ENCODE measurements at places on chromosomes 12 and 14.

DNA sequence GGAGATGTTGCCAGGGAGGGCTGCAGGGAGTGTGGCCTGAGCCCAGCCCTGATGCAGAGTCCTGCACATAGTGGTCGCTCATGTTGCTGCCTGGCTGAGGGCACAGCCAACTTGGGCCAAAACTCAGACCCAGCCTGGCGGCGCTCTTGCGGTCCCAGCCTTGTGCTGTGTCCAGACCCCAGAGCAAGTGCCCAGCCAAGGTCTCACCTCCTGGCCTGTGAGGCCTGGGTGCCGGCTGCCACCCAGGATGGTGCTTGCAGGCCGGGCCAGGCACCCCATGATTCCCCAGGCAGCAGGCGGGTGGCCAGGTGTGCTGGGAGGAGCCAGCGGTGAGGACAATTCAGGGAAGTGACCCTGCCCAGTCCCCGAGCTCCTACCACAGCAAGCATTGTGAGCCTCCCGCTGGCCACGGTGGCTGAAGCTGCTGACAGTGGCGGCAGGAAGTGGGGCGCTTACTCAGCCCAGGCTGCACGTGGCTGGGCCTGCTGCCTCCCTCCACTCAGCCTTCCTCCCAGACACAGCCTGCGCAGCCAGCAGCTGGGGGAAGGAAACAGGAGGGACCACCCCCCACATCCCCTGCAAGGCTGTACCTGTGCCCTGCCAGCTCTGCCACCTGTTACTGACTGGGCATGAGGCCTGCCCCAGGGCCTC lies 17.7 kb upstream of the PGF start:
- no peak for DNase-seq

DNA sequence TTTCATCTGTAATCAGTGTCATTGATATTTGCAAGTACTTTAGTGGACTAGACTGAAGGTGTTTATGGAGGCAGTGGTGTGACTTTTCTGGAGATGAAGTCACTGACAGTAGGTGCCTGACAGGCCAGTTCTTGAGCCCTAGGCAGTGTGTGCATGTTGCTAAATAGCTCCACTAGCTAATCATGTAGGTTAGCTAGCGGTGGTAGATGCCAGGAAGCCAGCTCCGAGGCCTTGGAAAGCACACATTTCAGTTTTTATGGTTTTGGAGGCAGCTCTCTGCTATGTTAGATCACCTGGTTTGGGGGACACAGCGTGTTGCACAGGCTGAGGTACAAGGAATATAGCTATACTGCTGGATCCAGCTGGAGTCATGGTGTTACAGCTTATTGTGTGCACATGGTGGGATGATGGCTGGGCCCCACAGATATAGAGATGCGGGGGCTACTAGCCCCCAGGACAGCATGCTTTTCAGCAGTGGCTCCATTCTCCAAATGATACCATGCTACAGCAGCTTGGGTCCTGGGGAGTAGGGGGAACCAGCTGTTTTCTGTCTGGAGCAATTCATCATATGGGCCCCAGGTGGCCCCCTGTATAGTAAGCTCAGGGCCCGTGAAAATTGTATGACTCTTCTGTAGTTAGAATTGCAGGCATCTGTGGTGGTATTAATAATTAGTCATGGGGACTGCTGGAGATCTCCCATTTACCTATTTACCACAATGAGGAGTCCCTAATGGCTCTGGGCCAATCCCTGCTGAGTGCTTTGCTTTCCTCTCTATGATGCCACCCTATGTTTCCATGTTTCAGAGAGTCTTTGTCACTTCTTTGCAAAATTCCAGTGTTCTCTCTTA lies 367.2 kb upstream of the LMO3 start:
- no peak for DNase-seq

DNA sequence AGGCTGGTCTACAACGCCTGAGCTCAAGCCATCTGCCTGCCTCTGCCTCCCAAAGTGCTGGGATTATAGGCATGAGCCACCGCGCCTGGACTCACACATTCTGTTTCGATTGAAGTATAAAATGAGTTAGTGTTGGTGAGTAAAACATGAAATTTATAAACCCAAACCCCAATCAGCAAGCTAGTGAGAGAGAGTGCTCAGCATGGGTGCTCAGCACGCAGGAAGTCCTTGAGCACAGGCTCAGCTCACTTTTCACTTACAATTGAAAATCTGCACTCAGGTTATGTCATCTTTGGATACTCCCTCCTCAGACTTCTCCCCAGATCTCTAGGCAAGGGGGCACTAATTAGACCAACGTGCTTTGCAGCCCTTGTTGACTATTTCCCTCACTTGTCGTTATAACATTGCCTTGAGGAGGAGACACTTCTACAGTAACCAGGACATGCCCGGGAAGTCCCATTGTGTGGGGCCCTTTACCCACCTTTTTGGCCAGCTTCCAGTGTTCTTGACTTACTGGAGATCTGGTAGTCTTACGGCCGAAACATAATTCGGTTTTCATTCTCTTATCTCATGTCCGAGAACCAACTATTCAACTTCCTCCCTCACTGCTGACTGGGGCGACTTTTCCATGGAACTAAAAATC lies 68.5 kb upstream of the AMN1 start:
- no peak for DNase-seq

- no peak for DNase-seq
Observed at GRCh38 chr14:48771717-48772116, 814.5 kb downstream of the RPS29 start.

DNA sequence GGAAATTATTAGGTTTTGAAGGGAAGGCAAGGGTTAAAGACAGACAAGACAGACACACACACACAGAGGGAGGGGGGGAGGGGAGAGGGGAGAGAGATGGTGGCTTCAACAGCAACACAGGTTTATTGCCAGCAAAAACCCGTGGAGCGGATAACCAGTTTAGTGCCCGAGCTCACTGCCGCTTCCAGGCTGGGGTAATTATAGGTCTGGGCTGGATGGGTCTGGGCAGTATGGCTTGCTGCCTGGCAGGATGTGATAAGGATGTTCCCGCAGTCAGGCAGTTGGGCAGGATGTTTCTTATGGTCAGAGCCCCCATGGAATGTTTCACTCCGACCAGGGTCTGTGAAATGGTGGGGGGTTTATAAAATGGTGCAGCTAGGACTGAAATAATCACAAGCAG lies 4.4 kb upstream of the TDRD9 start:
- DNase-seq = no peak

DNA sequence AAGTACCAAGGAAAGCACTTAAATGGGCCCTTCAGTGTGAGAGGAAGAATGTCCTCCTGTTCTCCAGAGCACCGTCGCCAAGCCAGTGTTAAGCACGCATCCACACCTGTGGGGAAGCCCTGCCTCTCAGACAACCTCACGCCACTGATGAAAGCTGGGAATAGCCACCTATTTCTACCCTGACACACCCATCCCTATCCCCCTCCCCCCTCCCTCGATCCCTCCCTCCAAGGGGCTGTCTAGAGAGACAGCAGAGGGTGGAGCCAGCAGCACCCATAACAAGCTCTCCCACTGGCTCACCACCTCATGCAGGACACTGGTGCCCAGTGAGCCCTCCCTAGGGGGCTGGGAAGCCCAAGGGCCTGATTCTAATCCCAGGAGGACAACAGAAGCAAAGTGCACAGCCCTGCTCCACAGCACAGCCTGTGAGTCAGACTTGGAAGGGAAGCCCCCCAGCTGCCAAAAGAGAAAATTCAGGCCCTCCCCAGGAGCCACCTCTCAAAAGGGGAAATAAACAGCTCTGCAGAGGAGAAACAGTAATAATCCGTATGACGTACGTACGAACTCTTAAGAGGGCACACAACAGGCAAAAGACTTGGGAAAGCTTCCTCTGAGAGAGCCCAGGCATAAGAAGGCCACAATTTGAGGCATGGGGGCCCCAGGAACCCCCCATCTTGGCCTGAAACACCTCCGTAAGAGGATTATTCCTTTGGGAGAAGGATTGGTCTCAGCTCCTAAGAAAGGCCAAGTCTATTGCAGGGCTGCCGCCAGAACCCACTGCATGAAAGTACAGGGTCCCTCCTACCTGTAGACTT lies 7.8 kb downstream of the PITPNM2 start:
- DNase-seq = no peak

- no peak for DNase-seq
Observed at GRCh38 chr12:132357623-132358186, 28.3 kb upstream of the GALNT9 start.

- DNase-seq = no peak
Observed at GRCh38 chr12:100020370-100020769, 35.6 kb upstream of the ANKS1B start.

DNA sequence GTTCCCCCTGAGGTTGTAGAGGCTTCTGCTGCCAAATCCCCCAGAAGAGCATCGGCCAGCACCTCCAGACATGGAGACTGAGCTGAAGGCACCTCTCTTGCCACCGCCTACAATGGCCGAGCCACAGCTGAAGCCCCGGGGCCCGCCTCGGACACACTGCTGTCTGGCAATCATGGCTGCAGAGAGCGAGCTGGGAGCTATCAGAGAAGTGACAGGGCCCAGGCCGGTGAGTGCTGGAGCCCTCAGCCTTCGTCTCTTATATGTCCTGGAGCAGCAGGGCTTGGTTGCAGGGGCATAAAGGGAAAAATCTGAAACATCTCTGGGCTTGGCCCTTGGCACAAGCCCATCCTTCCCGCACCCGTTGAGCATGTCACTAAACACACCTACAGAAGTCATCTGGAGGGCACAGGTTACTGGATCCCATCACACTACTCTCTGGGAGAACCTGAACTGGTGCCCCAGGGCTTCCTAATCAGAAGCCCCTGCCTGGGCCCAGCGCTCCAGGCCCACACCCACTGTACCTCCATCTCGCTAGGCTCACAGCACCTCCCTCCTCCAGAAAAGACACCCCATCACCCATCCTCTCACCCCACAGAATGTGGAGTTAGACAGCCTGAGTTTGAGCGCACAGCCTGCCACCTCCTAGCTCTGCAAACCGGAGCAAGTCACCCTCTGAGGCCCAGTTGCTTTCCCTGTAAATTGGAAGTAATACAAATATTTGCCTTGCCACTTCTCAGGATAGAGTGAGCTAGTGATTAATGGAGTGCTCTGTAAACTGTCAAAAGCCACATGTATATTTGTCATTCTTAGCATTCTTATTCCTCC lies at the start of gene KRT4:
Gene KRT4 (minus strand): TSS at position 232 of the 825 bp plus-strand sequence. CDS start 58 bp downstream, at position 174.
- no peak for DNase-seq

DNA sequence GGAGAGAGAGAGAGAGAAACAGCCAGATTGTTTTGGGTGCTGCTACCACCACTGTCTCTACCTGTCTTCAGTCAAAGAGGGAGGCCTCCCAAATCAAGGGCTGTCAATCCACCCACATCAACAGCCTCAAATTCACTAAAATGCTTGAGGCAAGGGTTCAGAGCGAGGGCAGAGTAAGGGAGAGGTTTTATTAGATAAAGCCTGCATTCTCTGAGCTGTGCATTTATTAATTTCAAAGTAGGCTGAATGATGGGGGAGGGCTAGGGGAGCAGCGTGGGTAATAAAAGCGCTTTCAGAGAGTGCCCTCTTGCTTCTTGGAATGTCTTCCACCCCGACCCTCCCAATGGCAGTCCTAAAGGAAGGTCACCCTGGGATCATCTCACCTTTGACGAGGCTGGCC lies 636.5 kb upstream of the TBX3 start:
- DNase-seq = no peak

GRCh38 chr12:179131-179884 lies 34.6 kb downstream of the SLC6A12 start:
- DNase-seq = no peak

DNA sequence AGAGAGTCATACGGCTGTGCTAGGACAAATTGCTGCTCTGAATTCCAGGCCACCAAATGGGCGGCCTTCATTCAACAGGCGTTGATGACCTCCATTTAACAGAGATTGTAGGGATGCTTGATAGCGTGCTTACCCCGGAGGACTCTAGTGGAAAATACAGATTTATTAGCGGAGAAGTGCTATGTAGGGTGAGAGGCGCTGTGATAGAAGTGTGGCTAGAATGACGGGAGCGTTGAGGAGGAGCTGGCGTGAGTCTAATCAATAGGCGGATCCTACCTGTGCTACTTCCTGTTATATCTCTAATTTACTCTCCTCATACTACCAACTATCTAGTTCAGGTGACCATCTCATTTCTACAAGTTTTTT lies 668 bp downstream of the MRPS35 start:
- no peak for DNase-seq

- peak; percentile 73 for DNase-seq
Observed at GRCh38 chr12:12916135-12916944, 25.0 kb downstream of the GPRC5A start.

GRCh38 chr12:93043877-93044209 lies 114.7 kb upstream of the EEA1 start:
- DNase-seq = no peak

GRCh38 chr12:54701940-54702592 lies 53.9 kb upstream of the DCD start:
- DNase-seq = no peak

- DNase-seq = no peak
Observed at GRCh38 chr12:16531621-16532020, 74.3 kb downstream of the LMO3 start.

DNA sequence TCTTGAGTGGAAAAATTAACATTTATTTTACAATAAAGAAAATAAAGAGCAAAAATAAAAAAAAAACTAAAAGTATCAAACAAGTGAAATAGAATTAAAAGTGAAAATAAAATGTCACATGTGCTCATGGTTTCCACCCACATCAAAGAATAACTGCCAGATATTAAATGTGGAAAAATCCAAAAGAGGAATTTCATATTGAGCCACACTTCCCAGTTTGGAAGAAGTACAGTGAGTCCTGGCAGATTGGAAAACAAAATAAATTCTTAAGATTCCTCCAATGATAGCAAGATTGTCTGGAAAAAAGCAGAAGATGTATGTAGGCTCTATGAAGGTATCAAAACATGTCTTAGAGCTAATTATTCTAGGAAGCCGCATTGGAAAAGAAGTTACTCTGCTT lies 1019.5 kb downstream of the SLC6A15 start:
- DNase-seq = no peak

- no peak for DNase-seq
Observed at GRCh38 chr14:22764382-22764781, 2.1 kb upstream of the OXA1L start.

DNA sequence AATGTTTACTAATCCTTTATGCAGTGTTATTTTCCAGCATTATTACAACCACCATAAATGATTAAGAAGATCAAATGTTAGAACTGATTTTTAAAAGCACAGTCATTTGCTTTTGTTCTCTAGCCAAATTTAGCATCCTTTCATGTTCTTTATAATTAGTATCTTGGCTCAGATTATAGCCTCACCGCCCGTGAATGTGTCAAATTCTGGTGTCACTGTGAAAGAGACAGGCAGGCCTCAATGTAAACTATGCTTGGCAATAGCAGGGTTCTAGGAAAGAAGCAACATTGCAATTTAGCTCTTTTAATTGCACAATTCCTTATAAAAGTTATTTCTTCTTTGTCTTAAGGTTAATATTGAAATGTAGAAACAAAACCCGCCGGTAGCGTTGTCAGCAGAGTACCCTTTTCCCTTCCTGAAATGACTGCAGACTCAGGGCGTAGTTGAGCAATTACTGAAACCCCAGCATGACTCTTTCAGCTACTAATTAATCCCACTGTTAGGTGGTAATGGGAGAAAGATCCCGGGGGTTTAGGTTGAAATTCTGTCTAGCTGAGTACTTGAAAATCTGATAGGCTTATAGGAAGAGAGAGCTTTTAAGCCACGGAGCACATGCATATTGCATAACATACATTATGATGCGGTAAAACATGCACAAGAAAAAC lies 1600.5 kb upstream of the SEL1L start:
- no peak for DNase-seq

Data from activated T-helper 9 cell treated with anti-CD3 and anti-CD28 coated beads, Interleukin-2, amount 50 U/mL, for 16 hours (primary cell).